Mesothelial cell of epicardium (in vitro differentiated cells): ENCODE measurements at places on chromosomes 1 and 21.

DNA sequence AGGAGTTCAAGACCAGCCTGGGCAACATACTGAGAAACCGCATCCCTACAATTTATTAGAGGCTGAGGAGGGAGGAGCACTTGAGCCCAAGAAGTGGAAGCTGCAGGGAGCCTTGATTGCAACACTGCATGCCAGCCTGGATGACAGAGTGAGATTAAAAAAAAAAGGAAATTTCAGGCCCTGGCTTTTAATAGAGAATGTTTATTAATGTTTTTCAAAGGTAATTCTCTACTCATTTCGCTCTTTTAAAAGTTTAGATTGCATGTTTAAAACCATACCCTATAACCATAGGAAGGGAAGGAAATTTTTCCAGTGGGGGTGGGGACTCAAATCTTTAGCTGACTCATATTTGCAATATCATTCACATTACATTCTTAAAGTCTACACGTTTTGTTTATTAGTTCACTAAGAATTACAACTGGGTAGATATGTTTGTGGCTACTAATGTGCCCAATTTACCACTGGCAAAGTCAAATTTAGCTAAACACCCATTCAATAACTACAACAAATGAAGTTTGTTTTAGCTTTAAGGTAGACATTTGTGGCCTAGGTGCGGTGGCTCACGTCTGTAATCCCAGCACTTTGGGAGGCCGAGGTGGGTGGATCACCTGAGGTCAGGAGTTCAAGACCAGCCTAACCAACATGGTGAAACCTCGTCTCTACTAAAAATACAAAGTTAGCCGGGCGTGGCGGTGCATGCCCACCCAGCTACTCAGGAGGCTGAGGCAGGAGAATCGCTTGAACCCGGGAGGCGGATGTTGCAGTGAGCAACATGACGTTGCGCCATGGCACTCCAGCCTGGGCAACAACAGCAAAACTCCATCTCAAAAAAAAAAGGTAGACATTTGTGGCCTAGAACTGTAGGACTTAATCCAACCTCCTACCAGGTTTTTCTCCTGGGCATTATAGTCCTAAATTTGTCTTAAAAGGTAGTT, 5.0 kb downstream of the KDM5B start:
- DNase-seq: no peak

GRCh38 chr1:43331688-43332087, 5.9 kb upstream of the MPL start:
- no peak for DNase-seq

DNA sequence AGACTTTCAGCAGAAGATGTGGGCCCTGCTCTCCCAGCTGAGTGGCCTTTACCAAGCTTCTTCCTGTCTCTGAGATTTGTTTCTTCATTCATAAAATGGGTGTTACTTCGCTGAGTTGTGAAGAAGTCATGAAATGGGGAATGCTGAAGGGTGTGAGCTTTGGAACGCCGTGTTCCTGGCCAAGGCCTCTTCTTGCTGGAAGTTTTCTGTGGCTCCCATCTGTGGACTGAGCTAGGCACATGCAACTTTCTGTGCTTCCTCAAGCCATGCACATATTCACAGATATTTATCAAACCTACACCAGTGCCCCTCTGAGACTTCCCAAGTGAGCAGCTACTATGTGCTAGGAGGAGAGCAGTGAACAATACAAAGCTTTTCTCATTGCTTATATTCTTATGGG, 106.3 kb upstream of the JUN start:
- DNase-seq: no peak

- no peak for DNase-seq
These were observed 57.7 kb upstream of the LRRC7 start for GRCh38 chr1:69510026-69510425.

DNA sequence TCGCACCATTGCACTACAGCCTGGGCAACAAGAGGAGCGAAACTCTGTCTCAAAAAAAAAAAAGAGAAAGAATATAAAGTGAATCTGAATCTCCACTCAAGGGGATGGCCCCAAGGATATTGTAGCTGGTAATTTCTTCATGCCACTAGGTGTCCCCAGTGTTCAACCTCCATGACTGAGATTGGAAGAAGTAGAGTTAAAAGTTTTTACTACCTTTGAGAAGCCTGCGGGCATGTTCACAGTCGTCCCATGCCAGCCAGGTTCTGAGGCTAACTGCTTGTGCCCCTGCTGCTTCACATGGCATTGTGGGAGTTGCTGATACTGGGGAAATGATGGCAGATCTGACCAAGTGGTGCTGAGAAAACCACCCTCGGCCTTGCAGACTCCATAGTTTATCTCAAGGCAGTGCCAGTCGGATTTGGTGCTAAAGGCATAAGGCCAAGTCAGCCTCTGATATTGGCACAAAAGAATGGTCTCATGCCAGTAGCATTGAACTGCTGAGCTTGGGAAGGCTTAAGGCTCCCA, 10.8 kb upstream of the SHISA4 start:
- DNase-seq: no peak

- no peak for DNase-seq
These were observed 75.9 kb upstream of the LYST start for GRCh38 chr1:235942625-235942934.

DNA sequence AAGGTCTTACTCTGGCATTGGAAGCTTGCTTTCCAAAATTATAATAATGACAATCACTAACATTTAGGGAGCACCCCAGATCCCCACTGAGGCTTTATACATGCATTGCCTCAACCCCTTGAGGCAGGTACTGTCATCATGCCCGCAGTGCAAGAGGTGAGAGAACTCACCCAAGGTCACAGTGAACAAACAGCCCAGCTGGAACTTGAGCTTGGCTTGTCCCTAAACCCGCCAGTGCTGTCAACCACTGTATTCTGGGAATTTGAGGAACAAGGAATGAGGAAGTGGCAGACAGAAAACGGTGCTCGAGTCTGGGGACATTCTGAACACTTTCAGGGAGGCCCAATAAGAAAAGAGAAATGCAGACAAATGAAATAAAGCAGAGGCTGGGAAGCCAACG, 34.6 kb upstream of the TLR5 start:
- DNase-seq: no peak

DNA sequence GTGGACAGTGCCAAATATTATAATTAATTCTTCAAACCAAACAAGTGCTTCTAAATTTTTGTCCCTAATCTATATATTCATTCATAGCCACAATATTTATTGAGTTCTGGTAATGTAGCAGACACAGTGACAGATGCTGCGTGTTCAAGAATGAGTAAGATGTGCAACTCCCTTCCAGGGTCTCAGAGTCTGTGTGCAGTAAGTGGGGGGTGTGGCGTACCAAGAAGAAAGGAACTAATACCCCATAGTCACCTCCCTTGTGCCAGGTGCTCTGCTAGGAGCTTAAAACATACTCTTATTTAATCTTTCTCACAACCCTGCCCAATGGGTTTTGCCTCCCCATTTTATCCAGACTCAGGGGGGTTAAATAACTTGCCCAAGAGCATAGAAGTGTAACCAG, 358.7 kb downstream of the BARHL2 start:
- DNase-seq: no peak

DNA sequence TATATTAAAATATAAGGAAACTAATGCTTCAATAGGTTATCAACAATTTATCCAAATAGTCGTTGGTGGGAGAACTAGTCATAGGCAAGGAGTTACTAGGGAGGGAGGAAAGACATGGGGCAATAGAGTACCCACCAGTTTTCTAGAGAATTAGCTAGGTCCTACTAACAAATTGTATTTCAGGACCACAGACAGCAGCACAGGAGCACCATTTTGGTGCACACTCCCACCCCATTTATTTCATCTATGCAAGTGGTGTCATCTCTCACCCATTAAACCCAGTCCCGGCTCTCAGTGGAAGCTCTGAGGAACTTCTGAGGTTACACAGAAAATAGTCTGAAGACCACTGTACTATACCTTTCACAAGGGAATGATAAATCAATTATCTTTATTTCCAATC, 89.0 kb upstream of the BCAR3 start:
- DNase-seq: no peak

GRCh38 chr1:82785268-82785790, 984.6 kb downstream of the ADGRL2 start:
- no peak for DNase-seq

GRCh38 chr1:33610391-33610790, 137.9 kb downstream of the ZSCAN20 start:
- no peak for DNase-seq

DNA sequence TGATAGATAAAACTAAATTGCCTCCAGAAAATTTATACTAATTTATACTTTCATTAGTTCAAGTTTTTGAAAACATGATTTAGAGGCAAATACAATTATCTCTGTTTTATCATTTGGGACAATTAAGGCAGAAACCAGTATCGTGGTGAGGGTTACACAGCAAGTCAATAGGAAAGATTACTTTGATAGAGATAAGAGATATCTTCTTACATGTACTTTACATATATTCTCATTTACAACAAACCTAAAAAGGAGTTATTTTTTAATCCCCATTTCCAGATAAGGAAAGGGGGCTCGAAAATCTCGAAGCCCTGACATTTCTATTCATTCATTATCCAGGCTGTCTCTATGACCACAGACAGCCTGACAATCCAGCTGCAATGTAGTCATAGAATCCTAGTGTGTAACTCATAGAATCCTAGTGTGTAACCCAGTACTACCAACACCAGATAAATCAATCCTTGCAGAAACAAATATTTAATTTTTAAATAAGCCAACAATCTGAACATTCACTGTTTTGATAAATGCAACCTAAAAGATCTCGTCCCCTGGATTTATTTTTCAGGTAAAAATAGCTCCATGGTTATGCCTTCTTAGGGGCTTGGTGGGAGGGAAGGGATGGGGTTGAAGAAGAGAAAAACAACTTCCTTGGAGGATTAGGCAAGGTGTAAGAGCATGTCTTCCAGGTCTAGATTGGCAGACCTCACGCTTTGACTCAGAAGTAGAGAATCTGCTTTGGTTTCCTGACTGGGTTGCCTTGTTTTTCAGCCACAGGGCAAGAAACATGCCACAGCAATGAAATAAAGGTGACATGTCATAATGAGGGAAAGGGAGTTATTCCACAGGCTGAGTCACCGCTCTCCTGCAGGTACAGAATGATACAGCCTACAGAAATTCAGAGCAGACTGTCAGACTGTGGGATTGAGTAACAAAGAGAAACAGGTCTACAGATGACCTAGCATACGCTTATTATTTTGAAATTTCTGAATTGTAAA, 45.6 kb downstream of the IRF2BP2 start:
- DNase-seq: no peak

DNA sequence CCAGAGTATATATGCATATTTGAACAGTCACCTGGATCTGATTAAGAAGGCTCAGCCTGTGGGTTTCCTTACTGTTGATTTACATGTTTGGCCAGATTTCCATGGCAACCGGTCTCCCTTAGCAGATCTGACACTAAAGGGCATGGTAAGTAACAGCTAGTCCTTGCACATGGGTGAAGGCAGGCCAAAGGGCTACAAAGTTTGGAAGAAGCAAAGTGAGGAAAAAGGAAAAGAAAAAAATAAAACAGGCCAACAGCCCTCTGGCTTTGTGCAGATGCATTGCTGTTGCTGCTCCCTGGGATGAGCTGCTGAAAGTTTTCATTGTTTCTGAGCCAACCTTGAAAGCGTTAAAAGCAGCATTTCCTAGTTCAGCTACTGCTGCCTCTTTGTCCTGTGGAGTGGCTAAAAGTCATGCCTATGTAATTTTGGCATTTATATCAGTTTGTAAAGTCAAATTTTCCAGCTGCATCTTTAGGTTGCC, 176.5 kb upstream of the HOOK1 start:
- DNase-seq: no peak

DNA sequence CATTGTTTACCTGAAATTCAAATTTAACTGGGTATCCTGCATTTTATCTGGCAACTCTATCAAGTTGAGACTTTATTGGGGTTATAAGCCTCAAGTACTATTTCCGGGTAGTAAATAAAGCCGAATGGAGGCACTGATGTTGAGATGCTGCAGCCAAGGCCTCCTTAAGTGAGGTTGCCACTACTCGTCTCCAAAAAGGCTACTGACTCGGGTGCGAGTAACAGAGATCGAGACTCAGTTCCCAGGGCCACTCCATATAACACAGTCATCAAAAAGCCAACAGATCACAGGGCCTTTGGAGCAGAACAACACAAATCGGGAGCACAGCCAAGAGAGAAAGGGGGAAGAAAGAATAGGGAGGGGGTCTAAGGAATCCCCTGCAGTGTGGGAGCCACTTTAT, 524 bp downstream of the COPA start:
- DNase-seq: no peak
